Cardiac septum (tissue), 1 donor: ENCODE measurements at places on chromosomes 11 and 22.

DNA sequence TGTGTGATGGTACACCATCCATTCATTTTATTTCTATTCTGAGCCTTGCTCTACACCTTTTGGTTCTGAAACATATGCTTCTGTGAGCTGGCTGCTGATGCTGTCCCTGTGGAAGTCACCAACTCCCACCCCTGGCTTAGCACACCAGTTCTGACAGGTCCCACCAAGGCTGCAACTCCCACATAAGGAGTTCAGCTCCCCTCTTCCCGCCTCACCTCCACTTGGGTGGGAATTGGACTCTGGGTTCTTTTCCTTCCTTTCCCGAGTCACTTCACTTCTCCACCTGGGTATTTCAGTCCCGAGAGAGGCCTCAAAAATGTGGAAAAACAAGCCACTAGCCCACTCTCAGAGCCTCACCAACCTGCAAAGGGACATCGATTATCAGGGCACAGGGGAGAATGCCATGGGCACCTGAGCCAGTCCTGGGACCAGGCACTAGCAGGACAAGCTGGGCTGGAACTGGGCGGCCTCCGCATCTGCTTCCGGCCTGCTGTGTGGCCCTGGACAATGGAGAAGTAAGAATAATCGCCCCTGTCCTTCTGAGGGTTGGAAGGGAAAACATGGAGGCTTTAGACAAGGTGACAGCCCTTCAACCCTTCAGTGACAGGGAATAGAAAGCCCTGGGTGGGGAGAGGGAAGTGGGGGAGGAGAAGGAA lies 80.1 kb downstream of the IGLL1 start:
- no peak for DNase-seq

- no peak for DNase-seq
Observed at GRCh38 chr11:122213171-122213570, 97.2 kb upstream of the BLID start.

GRCh38 chr22:48249713-48250268 lies 1487.3 kb downstream of the TBC1D22A start:
- peak; percentile 50 for DNase-seq

DNA sequence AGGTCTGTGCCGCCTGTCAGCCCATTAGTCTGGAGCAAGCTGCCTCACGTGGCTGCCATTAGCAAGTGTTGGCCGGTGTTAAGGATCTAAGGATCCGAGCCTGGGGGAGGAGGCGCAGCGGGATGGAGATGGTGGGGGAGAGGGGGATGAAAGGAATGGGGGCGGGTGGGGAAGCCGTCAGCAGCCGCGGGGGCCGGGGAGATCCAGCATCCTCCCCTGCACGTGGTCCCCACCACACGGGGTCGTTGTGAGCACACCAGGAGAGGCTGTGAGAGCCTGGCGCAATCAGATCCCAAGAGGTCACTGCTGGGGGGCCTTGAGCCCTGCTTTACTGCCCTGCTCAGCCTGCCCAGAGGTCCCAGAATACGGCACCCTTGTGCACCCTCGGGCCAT lies 7.3 kb downstream of the CABP7 start:
- no peak for DNase-seq

GRCh38 chr11:103317118-103317517 lies 207.9 kb downstream of the DYNC2H1 start:
- DNase-seq = no peak

GRCh38 chr11:64880240-64881001 lies 2.0 kb upstream of the EHD1 start:
- DNase-seq = no peak

- DNase-seq = no peak
Observed at GRCh38 chr22:40826984-40827741, 8.0 kb upstream of the SLC25A17 start.

- no peak for DNase-seq
Observed at GRCh38 chr11:84720706-84721402, 906.3 kb downstream of the DLG2 start.

GRCh38 chr11:35529971-35530495 lies 4.6 kb upstream of the PAMR1 start:
- DNase-seq = no peak

DNA sequence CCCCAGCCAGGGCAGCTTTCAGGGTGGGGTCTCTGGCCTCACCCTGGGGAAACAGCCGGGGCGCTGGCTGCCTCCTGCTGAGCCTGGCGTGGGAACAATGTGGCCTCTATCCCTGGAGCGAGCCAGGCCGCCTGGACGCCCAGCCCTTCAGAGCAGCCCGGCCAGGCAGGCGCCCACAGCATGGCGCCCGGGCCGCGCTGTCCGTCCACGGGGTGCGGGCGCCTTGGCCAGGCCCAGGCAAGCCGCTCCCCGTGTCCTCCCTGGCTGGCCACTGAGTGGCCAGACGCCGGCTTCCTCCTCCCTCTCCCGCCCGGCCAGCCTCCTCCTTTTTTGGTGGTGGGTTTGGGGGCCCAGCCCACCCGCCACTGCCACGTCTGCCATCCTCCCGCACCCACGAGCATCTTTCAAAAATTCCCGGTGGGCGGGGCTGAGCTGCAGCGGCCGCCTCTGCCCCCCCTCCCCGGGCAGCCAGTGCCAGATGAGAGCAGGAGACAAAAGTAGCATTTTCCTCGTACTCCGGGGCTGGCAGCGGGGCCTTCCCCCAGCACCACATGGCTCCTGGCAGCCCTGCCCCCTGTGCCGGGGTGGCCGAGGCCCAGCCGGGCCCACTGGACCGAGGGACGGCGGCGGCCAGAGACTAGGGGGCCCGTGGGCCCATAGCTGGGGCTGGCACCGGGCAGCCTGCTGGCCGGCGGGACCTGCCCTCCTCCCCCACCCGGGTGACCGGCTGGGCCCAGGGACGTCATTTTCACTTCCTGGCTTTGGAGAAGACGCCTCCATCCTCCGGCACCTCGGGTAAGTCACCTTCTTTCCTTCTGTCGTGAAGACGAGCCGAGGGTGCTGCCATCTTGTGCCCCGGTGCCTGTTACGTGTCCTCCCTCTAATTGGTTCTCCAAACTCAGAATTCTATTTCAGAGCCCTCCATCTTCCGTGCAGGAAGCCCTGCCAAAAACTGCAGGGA lies 70.2 kb upstream of the PPARA start:
- DNase-seq = peak; percentile 86

DNA sequence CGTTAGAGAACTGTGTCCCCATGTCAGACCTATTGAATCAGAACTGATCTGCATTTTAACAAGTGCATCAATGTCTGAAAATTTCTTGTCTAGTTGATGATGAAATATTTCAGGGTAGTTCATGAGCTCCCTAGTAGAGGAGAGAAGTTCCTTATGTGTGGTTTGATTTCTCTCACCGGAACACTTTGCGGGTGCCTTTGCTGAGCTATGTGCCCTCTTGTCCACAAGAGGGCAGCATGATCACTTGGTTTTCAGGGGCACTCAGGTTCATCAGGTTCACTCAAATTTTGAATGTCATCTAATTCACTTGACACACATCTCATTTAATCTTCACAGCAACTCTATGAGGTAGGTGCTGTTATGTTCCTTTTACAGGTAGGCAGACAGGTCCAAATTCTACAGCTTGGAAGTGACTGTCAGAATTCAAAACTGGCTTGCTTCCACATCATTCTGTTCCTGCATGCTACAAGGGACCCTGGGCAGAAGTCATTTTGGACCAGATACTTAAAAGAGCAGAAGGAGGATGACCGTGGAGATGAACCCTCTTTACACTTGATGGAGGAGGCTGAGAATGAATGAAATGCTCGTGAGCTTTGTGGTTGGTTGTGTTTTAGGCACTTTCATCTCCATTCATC lies 55.6 kb downstream of the P4HA3 start:
- no peak for DNase-seq

- no peak for DNase-seq
Observed at GRCh38 chr22:25134028-25134427, 65.6 kb upstream of the CRYBB3 start.

DNA sequence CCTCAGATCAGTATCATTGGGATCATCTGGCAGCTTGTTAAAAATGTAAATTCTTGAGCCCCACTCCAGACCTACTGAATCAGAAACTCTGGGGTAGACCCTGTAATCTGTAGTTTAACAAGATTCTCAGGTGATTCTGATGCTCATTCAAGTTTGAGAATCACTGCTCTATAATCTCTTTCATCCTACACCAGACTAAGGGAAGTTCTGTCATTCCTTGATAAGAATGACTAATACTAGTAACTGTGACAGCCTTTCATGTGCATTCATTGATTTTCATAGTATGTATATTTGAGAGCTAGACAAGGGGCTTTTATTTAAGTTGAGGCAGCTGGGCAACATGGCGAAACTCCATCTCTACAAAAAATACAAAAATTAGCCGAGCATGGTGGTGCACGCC lies 30.0 kb downstream of the NAT10 start:
- DNase-seq = no peak

GRCh38 chr11:73331138-73331916 lies 23.3 kb downstream of the ARHGEF17 start:
- no peak for DNase-seq

- DNase-seq = no peak
Observed at GRCh38 chr11:125308246-125308645, 143.7 kb downstream of the PKNOX2 start.

- DNase-seq = no peak
Observed at GRCh38 chr11:131823772-131824171, 453.4 kb downstream of the NTM start.

DNA sequence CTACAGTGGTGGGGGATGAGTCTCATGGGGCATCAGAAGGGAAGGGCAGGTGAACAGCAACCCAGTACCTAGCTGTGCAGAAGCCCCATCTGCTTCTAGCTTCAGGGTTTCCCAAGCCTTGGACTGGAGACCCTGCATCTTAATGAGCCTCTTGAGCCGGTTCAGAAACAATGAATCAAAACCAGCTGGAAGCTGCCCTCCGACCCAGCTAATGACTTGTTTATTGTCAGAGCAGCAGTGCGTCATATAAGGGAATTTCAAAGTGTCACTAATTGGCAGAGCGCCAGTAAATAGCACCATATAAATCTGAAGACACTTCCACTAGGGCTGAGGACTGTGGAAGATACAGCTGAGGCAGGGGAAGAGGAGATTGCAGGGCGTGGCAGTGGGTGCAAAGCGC lies 57.5 kb downstream of the RPUSD4 start:
- no peak for DNase-seq

DNA sequence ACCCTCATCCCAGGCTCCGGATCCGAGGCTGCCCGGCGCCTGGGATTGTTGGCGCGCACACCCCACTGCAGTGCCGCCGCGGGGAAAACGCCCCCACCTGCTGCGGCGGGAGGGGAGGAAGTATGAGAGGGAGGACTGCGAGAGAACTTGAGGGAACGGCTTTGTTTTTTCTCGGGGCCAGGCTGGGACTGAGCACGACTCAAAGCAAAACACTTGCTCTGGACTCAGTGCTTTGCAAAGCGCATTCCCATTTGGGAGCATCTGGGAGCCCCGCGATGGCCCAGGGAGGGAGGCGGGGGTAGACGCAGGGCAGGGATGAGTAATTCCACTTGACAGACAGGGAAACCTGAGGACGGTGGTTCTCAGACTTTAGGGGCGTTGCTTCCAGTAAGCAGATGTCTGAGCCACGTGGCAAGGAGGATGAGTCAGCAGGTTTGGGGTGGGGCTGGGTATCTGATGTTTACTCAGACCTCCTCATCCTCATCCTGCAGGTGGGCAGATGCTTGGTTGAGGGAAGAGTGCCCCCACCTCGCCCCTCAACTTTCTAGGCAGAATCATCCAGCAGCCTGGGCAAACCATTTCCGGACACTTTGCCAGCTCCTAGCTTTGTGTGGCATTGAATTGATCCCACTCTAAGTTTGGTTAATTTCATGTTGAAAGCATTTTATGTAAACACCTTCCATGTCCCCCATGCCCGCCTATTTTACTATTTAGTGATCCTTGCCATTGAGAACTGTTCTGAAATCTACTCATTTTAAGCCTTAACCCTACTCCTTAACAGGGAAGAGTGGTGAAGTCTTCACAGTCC lies 1.5 kb downstream of the MIAT start:
- peak; percentile 90 for DNase-seq
